T-helper 22 cell (primary cell): ENCODE measurements at places on chromosomes 16 and 17.

DNA sequence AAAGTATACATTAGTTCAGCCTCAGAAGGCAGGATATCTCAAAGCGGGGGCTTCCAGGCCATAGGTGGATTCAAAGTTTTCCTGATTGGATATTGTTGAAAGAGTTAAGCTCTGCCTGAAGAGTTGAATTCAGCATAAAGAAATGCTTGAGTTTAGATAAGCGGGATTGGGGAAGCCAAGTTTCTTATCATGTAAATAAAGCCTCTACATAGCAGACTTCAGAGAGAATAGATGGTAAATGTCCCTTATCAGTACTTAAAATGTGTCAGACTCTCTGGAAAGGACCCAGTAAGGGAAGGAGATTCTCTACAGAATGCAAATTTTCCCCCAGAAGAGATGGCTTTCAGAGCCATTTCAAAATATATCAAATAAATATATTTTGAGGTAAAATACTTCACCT is 423.5 kb downstream of the SHISA9 start:
- DNase-seq, result no peak

DNA sequence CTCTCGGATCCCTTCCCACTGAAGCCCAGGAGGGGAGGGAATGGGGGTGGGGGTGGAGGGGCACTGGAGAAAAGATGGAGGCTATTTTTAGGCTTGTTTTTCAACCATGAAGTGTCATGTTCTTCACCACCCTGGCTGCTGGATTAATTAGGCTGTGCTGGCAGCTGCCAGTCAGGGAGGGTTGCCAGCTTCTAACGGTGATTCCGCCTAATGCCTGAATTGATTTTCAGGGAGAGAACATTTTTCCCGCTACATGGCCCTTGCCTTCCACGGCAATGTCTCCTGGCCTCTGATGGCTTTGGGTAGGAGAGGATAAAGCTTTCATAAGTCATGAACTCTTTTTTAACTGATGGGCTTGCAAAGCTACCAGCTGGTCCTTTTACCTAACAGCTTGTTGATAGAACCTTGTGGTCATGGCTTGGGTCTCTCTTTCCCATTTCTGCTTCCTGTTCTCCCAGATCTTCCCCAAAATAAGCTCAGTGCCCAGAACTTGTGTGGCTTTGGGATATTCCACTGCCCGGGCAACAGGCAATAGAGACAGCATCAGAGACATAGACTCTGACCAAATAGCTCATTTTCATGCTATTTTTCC is 167.4 kb downstream of the PITPNC1 start:
- no peak for DNase-seq

DNA sequence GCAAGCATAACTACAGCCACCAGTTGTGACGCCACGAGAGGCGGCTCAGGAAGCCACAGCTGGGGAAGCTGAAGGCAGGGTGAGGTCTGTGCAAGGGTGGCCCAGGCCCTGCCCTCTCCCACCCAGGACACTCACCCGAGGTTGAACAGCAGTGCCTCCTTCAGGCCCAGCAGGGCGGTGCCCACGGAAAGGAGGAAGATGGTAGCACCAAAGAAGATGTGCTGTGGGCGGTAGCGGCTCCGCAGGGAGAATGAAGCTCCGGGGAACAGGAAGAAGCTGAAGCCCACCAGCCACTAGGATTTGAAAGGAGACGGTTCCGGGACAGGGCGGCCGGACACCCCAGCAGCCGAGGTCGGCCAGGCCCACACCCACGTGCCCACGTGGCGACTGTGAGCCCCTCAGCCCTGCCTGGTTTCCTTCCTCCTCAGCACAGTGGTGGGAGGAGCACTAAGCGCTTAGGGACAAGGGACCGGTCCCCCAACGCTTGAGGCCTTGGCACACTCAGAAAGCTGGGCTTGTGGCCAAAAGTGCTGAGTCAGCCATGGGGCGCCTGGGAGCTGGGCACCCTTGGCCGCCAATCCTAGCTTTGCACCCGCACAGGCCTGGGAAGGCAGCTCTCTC is 11.0 kb downstream of the CYB561 start:
- peak; percentile 36 for DNase-seq

GRCh38 chr16:73196670-73197069 is 148.7 kb upstream of the ZFHX3 start:
- DNase-seq, result no peak

GRCh38 chr17:34663714-34664113 is 84.3 kb downstream of the TMEM132E start:
- DNase-seq, result no peak

DNA sequence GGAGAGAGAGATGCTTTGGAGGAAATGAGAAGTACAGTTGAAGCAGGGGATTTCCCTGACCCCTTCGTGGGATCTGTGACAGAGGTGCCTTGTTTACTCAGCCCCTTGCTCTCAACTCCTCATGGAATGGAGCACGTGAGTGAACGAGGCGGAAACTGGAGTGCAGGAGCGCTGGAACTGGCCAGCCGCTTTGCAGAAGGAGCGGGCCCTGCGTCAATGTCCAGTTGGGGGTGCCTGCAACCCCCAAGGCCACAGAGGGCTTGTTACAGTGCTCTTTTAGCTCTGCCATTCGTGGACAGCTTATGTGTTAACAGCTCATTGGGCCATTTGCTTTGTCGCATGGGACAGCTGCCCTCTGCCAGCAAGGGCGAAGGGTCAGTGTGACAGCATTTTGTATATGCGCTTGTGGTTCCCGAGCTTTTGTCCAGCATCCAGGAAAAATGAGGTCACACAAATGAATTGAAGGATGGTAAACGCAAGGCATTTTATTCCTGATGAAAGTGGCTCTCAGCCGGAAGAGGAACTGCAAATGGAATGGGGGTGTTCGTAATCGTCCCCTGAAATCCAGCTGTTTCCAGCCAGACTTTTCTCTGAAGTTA is 1395.1 kb downstream of the CDH8 start:
- no peak for DNase-seq

DNA sequence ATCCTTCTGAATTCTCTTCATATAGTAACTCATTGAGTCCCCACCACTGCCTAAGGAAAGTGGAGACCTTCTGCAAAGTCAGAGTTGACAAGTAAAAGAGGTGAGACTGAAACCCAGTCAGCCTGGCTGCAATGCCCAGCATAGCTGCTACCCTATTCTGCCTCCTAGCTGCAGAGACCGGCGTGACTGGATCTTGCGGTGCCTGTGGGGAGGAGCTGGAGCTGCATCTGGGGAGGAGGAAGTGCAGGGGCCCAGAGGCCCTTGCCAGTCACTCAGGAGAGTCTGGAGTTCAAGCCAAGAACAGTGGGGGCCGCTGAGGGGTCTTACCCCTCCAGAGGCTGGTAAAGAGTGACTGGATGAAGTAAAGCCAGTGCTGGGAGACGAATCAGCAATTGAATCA is 35.0 kb upstream of the ZNF423 start:
- no peak for DNase-seq

GRCh38 chr17:5437721-5438317 is 1.1 kb downstream of the C1QBP start:
- DNase-seq, result no peak

DNA sequence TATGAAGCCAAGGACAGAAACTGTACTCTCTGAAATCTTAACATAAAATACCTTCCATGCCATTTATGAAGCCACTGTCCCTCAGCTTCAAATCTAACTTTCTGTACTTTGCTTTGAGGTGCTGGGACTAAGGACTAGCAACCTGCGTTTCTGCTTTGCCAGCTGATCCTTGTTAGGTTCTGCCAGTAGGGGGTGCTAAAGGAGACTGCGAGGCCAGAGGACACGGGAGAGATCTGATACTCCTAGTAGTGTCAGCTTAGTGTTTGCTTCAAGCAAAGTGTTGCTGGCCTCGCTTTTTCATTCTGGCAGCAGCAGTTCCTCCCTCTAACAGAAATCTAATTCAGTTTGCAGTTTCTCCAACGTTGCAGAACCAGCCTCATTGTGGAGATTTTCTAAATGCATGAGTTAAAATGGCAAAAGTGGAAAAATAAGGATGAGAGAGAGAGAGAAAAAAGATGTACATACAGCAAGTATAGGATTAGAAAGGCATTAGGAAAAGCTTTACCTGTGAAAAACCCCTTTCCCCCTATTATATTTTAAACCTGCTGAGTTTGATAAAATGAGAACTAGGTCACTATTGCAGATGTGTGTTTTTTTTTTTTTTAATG is 297.5 kb downstream of the CA10 start:
- DNase-seq, result no peak

- no peak for DNase-seq
Measured at GRCh38 chr17:17314501-17315071, 11.4 kb downstream of the NT5M start.

DNA sequence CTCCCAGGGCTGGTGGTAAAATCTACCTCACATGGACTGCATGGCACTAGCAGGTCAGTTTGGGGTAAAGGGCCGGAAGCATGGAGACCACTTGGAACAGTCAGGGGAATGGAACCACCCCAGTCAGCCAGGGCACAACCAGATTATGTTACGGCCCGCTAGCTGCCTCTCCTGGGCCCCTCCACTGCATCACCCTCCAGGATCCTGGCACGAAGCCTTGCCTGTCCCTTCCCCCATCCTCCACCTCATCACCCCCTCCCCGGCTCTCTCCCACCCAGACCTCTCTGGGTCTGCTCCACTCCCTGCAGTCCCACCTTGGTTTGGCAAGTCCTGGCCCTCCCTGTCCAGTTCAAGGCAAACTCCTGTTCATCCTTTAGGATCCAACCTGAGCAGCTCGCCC is 91.7 kb downstream of the CLEC16A start:
- DNase-seq, result no peak

DNA sequence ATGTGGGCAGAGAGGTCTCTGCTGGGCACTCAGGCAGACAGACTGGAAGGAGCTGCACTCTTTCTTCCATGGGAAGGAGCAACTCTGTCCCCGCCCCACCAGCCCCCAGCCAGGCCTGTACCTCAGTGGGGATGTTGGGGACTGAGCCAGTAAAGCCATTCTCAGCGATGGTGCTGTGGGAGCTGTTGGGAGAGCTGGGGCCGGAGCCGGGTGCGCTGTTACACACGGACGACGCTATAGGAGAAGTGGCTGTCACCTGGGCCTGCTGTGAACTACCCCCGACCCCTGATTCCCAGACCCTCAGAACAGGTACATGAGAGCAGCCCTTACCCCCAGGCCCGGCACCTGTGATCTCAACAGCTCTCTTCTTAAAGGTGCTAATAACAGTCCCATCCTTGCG is 21.5 kb downstream of the G6PC3 start:
- no peak for DNase-seq

GRCh38 chr16:21126518-21126917 is 24.1 kb downstream of the DNAH3 start:
- DNase-seq, result no peak

DNA sequence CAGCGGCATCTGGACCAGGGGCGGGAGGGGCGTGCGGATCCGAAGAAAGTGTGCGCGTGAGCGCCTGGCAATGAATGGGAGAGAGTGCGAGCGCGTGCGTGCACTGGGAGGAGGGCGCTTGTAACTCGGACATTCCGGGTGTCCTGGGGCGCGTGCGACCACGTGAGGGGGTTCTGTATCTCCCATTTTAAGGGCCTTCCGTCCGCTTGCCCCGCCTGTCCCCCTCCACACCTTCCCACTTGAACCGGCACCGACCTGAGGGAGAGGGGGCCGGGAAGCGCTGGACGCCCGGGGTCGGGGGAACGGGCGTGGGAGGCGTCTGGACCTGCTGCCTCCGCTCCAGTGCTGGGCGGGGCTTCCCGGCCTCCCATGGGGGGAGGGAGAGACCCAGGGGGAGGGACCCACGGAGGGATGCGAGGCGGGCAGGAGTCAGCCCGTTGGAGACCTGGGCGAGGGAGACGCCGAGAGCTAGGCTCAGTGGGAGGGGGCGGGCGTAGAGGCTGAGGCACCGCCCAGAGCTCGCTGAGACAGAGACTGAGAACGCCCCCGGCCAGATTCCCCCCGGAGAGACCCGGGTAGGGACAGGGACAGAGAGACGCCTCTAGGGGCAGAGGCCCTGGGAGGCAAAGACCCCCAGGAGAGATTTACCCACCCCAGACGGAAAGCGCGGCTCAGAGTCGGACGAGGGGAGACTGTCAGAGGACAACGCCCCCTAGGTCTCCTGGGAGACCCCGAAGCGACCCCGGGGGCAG is at the start of gene KREMEN2:
KREMEN2 (plus strand) TSS at position 553 of the 752 bp plus-strand sequence. CDS start 246 bp downstream, outside the sequence.
- no peak for DNase-seq

GRCh38 chr16:87406495-87407088 is 14.5 kb downstream of the MAP1LC3B start:
- DNase-seq, result no peak

- no peak for DNase-seq
Measured at GRCh38 chr16:55700067-55700466, 44.3 kb downstream of the SLC6A2 start.

DNA sequence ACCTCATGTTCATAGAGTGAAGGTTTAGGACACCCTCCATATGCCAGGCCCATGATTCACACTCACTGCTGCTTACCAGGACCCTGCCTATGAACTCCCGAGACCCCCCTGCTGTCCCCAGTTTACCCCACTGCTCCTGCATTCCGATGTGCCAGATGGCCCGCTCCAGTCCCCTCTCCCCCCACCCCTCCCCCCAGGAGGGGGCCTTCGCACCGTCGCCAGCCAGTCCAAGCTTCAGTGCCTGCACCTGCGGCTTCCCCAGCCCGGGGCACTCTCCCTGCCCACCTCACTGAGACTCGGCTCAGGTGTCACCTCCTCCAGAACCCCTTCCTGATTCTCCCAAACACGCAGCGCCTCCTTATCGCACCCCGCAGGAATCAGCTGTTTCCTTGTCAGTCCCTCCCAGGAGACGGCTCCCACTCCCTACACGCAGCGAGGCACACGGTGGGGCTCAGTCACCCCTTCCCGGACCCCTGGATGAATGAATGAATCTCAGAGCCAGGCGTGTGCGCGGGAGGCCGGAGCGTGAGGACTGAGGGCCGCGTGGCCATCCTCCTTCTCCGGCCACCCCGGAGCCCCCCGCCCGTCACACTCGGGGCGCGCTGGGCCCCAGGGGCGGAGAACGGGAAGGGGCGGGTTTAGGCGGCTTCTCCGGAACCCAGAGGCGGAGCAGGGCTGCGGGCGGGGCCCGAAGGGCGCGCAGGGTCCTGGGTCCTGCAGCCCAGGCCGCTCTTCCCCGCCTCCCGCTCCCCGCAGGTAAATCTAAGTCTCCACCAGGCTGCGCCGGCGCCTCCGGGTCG is 1.6 kb downstream of the MYO1C start:
- DNase-seq, result peak; percentile 48

DNA sequence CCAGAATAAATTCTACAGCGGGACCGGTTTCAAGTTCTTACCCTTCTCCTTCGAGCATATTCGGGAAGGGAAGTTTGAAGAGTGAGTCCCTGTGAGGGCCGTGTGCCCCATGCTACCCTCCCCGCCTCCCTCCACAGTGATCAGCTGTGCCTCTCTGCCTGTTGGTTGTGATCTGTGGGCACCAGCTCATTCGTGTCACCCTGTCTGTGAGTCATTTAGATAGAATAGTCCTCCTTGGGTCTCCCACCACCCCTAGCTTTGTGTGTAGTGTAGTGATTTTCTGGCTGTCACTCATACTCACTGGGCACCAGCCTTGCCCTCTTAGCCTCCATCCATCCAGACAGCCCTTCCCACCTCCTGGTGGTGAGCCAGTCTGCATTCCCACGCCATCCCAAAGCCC is 15.0 kb upstream of the NAGLU start:
- DNase-seq, result no peak

DNA sequence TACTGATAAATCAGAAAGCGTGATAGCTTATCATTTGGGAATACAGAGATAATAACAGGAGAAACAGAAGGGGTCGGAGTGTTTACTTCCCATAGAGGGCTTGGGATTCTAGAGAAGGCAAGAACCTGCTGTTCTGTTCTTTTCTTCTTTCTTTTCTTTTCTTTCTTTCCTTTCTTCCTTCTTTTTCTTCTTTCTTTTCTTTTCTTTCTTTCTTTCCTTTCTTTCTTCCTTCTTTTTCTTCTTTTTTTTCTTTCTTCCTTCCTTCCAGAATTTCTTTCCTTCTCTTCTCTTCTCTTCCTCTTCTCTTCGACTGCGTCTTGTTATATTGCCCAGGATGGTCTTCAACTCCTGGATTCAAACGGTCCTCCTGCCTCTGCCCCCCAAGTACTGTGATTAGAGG is 18.3 kb downstream of the CNEP1R1 start:
- DNase-seq, result no peak

GRCh38 chr17:50087246-50087911 is 7.8 kb upstream of the PDK2 start:
- DNase-seq, result peak; percentile 38
